ENCODE measurements at places on chromosomes 12 and 14.

DNA sequence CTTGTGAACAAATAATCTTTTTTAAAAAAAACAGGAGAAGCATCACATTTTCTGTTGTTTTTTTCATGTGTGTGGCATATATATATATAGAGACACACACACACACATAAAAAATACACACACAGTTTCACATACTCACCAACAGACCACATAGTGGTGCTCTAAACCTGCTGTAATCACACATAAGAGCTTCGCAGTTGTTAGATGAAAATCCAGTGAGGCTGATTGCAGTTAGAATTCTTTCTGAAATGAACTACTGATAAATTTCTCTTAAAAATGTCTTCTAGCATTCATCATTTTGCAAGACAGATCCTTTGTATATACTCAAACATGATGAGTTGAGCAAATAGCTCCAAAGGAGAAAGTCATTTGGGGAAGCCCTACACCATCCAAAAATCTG lies 434.3 kb upstream of the STXBP6 start:
- no peak for DNase-seq

- DNase-seq: no peak
These were observed 156.8 kb downstream of the SLC5A8 start for GRCh38 chr12:101053203-101053602.

- DNase-seq: peak; percentile 54
These were observed 830 bp upstream of the SRRM4 start for GRCh38 chr12:118980407-118981014.

GRCh38 chr14:65637780-65638179 lies 225.2 kb downstream of the FUT8 start:
- DNase-seq: no peak

DNA sequence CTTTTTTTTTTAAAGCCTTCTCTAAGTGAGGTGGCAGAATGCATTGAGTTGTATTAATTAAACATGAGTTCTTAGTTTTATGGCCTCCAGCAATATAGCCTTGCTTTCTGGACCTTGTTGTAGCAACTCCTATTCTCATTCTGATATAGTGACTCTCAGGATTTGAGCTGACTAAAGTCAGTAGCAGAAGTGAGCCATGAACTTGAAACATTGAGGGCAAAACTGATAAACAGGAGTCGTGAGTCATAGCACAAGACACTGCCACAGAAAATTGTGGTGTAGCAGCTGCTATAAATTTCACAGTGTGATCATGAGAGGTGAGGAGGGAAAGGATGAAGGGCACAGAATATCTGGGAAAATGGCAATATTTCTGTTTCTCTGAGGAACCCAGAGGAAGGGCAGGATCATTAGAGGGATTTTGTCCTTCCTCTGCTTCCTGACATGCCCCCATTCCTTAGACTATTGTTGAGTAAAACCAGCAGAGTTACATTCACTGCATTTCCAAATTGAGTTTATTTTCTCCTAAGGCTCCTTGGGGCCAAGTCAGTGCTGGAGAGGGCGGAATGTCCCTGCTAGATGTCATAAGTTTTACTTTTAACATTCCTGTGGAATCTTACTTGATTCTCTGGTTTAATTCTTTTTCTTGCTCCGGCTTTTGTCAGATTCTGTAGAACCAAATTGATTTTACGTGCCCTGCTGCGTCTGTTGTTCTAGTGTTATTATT lies 7.5 kb downstream of the KLRG1 start:
- DNase-seq: no peak

GRCh38 chr12:45703942-45704341 lies 25.6 kb upstream of the ARID2 start:
- DNase-seq: no peak

DNA sequence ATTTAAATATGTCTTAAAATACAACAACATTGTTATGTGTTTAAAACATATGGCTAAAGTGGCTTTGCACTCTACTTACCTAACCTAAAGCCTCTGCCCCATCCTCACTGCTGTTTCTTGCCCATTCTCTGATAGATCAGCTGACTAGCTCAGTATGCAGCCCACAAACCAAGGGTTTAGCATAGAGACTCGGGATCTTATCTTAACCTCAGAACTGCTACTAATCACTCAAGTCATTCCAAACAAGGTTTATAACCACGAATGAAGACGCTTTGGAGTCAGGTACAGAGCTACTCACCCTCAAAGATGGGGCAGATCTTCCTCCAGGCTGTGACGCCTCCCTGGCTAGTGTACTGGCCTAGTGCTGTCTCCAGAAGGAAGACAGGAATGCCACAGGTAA lies 19.3 kb downstream of the SLC6A13 start:
- DNase-seq: no peak

DNA sequence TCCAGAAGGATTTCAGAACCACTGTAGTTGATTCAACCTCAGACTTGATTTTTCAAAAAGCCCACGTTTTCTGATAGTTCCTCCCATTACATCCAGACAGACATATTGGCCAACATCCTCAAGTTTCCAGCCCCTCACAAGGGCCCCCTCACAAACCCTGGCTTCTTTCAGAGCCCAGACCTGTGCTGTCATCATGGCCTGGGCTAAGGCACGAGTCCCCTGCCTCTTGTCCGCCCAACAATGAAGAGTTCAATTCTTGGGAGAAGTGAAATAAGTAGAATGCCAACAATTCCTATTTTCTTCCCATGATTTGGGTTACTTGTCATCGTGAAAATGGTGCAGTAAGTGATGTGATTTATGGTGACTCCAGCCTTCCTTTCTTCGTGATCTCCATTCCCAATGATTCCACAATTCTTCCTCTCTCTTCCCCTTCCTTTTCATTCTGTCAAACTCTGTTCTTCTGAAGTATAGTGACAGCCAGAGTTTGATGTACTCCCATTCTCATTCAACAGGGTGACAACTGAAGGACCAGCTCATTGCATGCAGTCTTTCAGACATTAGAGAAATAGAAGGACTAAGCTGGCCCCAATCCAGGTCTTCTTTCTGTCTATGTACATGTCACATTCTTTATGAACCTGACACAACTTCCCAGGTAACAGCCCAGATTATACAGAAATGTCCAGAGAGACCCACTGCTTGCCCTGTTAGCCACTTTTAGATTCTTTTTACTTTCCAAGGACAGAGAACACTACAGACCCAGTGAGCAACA lies 29.2 kb downstream of the SPTB start:
- DNase-seq: no peak

GRCh38 chr14:84006643-84007155 lies 1523.2 kb upstream of the FLRT2 start:
- DNase-seq: peak; percentile 54

GRCh38 chr12:115866909-115867525 lies 410.5 kb downstream of the MED13L start:
- no peak for DNase-seq

DNA sequence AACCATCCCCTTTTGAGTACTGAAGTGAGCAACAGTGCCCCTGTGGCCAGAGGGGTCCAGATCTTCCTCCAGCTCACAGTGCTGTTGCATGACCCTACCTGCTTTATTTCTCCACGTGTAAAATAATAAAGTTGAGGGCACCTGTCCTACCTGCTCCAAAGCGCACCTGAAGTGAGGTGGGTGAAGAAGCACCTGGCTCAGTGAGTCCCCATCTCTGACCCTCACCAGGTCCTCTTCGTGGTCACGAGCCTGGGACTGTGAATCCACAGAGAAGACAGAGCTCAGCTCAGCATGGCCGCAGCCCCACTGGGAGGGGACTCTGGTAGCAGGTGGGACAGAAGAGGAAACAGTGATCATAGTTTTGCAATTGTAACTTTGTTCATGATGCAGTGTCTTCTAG lies 976.7 kb upstream of the TMEM132C start:
- DNase-seq: no peak

GRCh38 chr12:12999959-13000615 lies at the start of gene HEBP1:
TSS of gene HEBP1 (minus strand) at chr12:13000265. CDS start at chr12:13000114, 151 bp downstream.
- peak; percentile 74 for DNase-seq

DNA sequence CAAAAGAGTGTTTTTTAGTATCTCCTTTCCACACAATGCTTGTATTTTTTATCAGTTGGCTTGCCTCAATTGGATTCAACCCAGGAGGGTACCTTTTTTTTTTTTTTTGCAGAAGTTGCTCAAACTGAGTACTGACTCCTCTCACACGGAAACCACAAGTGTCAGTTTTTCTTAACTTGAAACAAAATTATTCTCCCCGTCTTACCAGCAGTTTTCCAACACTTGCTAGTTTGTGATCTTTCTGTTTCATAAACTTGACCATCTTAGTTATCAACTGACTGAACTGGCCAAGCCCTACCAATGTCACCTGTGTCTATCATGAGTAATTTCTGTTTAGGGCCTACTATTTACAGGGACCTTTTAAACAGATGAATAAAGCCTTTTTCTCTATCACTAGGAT lies 34.1 kb upstream of the ITPR2 start:
- no peak for DNase-seq

DNA sequence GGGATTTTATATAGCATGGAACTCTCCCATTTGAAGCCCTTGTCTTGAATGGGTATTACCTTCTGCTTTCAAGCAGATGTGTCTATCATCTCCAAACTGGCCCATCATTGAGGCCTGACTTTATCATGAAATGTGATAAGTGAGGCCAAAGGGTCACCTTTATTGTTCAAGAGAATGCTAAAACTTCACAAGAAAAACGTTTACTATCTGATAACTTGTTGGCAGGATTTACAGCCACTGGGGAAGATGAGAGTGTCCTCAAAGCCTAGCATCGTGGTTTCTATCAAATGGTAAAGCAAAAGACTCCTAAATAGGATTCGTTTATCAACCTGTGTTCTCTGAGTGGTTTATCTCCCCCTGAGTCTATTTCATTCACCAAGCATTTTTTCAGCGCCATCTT lies 62.0 kb upstream of the CLMN start:
- no peak for DNase-seq

GRCh38 chr12:28618171-28618570 lies 427.9 kb downstream of the CCDC91 start:
- no peak for DNase-seq

- DNase-seq: no peak
These were observed 46.9 kb upstream of the NOS1 start for GRCh38 chr12:117408161-117408791.

DNA sequence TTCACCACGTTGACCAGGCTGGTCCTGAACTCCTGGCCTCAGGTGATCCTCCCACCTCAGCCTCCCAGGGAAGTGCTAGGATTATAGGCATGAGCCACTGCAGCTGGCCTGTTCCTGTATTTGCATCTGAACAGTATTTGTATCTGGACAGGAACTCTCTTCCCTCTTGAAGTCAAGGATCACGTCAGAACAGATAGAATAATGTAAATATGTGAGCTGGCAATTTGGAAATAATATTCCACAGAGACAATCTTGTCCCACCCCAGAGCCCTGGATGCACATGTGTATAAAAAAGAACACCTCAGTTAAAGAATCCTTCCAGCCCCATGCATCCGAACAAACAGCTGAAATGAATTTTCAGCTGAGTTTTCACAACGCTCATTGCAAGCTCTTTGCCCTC lies 118.3 kb downstream of the VEZT start:
- DNase-seq: no peak

GRCh38 chr12:80607361-80608135 lies 99.9 kb upstream of the MYF6 start:
- DNase-seq: no peak

GRCh38 chr14:85619851-85620250 lies 89.9 kb downstream of the FLRT2 start:
- no peak for DNase-seq

DNA sequence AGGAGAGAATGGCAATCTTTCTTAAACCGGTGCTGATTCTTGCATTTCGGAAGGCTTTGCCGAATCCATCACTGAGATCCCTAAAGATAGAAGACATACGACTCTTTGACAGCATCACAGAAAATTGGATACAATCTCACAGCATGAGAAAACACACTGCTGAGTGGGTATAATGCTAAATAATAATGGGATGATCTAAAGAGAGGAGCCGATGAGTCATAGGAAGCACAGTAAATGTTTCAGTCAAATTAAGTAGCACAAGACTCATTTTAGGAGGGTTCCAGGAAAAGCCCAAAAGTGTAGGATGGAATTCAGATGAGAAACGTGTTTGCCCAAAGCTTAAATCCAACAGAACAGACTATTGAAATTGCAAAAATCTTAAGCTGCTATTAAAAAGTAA lies 81.7 kb downstream of the CPNE8 start:
- no peak for DNase-seq

GRCh38 chr12:15543347-15543746 lies 221.0 kb downstream of the PTPRO start:
- DNase-seq: no peak

- DNase-seq: no peak
These were observed 455.3 kb downstream of the MDGA2 start for GRCh38 chr14:47220096-47220495.

GRCh38 chr12:47361389-47362021 lies 281.7 kb upstream of the AMIGO2 start:
- no peak for DNase-seq

DNA sequence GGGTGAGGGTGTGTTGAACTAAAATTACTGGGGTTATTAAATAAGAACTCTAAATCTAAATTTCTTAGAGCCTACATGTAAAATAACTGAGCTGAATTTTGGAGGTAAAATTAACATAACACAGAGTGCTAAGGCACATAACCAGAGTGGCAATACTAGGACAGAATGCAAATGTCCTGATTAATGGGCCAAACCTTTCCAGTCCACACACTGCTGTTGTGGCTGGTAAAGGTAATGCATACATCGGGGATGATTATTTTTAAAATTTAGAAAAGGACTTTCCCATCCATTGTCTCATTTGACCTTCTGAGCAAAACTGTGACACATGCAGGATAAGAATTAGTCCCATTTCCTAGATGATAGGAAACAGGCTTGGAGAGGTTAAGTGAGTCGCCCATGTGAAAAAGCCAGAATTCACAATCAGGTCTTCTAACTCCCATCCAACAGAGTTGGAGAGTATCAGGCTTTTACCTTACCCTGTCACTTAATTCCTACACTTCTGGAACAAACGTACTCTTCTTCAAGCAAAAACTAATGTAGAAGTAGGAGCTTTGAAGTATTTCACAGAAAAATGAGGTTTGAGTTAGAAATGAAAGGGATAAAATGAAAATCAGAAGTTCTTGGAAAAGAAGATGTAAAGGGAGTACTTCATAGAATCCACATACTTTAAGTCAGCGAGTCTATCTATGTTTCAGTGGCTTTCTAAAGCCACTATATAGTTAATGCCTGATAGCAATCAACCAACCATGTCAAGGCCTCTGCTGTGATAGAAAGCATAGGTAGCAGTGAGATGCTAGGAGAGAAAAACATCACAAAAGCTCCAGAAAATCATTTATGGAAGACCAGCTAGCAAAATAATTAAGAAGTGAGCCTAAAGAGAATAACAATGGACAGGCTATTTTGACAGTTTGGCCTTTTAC lies 334.9 kb upstream of the DIO2 start:
- no peak for DNase-seq
